ENCODE measurements at places on chromosomes 4 and X. TPM values are rescaled to one million over a fixed set of nuclear protein-coding genes. Genes with fewer than 3 reads are reported as not detected.

GRCh38 chr4:1122505-1122904 is 9.1 kb upstream of the RNF212 start:
- no peaks in the 10 kb centered on the region for H3K4me1 ChIP-seq
- no peak overlapping the region for H3K4me3 ChIP-seq
- no peak for DNase-seq
- H3K27ac ChIP-seq, result no peak overlapping the region
- no peaks in the 10 kb centered on the region for H3K27me3 ChIP-seq

- H3K4me3 ChIP-seq, result no peak overlapping the region
- H3K4me1 ChIP-seq, result no peaks in the 10 kb centered on the region
- H3K36me3 ChIP-seq, result no peaks in the 10 kb centered on the region
- H3K27me3 ChIP-seq, result no peaks in the 10 kb centered on the region
- DNase-seq, result no peak
- H3K27ac ChIP-seq, result no peak overlapping the region
Measured at GRCh38 chrX:131747173-131747572, 203.3 kb downstream of the OR13H1 start.

DNA sequence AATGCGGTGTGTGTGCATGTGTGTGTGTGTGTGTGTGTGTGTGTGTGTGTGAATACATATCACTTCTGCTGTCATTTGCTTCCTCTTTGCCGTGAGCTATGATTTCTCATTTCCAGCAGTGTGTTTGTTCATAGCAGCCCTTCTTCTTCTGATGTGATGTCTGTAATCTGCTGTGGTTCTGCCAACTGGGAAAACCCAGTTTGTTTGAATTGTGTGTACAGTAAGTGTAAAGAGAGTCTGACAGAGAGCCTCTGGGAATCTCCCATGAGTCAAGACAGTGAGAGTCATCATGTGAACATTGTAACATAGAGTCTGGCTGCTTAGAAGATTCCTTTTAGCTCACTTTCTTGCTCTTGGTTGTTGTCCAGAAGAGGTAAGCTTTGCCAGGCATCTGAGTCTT is 8.4 kb upstream of the NWD2 start:
- DNase-seq, result no peak
- H3K27ac ChIP-seq, result no peak overlapping the region
- no peak overlapping the region for H3K4me3 ChIP-seq
- H3K27me3 ChIP-seq, result peaks cover 27% of the 10 kb centered on the region

Gene RPS6KA3
- 30.6 TPM for polyA plus RNA-seq

Gene GRIA3
- 5.0 TPM for polyA plus RNA-seq
